Progenitor cell of endocrine pancreas (in vitro differentiated cells): ENCODE measurements at places on chromosomes 11 and 22. TPM values are rescaled to one million over a fixed set of nuclear protein-coding genes. Genes with fewer than 3 reads are reported as not detected.

GRCh38 chr11:131685206-131685605, 314.8 kb downstream of the NTM start:
- H3K36me3 ChIP-seq: no peaks in the 10 kb centered on the region
- H3K4me3 ChIP-seq: no peak overlapping the region
- no peak for DNase-seq
- H3K27ac ChIP-seq: no peak overlapping the region

- peaks cover 9% of the 10 kb centered on the region for H3K27me3 ChIP-seq
- H3K27ac ChIP-seq: peak overlapping the region; percentile 73
- no peak for DNase-seq
- no peak overlapping the region for H3K4me3 ChIP-seq
- no peaks in the 10 kb centered on the region for H3K4me1 ChIP-seq
Measured at GRCh38 chr22:48751539-48752437, 1075.9 kb downstream of the BRD1 start.

GRCh38 chr22:45163099-45163450, 650 bp upstream of the NUP50 start:
- H3K27ac ChIP-seq: peak overlapping the region; percentile 98
- H3K36me3 ChIP-seq: peaks cover 1% of the 10 kb centered on the region
- DNase-seq: no peak
- peak overlapping the region; percentile 81 for H3K4me3 ChIP-seq

GRCh38 chr11:4983841-4984240, 10.8 kb upstream of the OR51L1 start:
- H3K36me3 ChIP-seq: no peaks in the 10 kb centered on the region
- DNase-seq: no peak
- peak overlapping the region; percentile 38 for H3K27ac ChIP-seq
- no peaks in the 10 kb centered on the region for H3K27me3 ChIP-seq

GRCh38 chr22:45248832-45249561, 8.3 kb upstream of the KIAA0930 start:
- no peaks in the 10 kb centered on the region for H3K36me3 ChIP-seq
- peaks cover 11% of the 10 kb centered on the region for H3K4me1 ChIP-seq
- no peaks in the 10 kb centered on the region for H3K27me3 ChIP-seq
- no peak overlapping the region for H3K4me3 ChIP-seq
- no peak for DNase-seq

- peaks cover 2% of the 10 kb centered on the region for H3K4me1 ChIP-seq
- DNase-seq: no peak
- H3K27me3 ChIP-seq: peaks cover 20% of the 10 kb centered on the region
- H3K36me3 ChIP-seq: no peaks in the 10 kb centered on the region
Measured at GRCh38 chr11:62908468-62909072, 12.6 kb downstream of the CHRM1 start.

- H3K4me3 ChIP-seq: no peak overlapping the region
- H3K27me3 ChIP-seq: no peaks in the 10 kb centered on the region
- no peak overlapping the region for H3K27ac ChIP-seq
- H3K36me3 ChIP-seq: peaks cover 2% of the 10 kb centered on the region
Measured at GRCh38 chr11:77661670-77662069, 24.1 kb upstream of the CLNS1A start.

Gene TMPRSS6
- total RNA-seq: 12.6 and 16.4 TPM in 2 replicates

Gene NOX4
- total RNA-seq: 6.7 and 7.9 TPM in 2 replicates

Gene MYBPC3
- total RNA-seq: 0.10 and 0.22 TPM in 2 replicates

Gene VSTM5
- 0.27 and 0.31 TPM in 2 replicates for total RNA-seq

Gene PCF11
- total RNA-seq: 65.0 and 69.1 TPM in 2 replicates
